ENCODE measurements at places on chromosomes 1 and 21.

GRCh38 chr1:151039521-151039920 is 3.1 kb downstream of the BNIPL start:
- DNase-seq = no peak

GRCh38 chr1:108064255-108064654 is 99.3 kb upstream of the VAV3 start:
- no peak for DNase-seq

DNA sequence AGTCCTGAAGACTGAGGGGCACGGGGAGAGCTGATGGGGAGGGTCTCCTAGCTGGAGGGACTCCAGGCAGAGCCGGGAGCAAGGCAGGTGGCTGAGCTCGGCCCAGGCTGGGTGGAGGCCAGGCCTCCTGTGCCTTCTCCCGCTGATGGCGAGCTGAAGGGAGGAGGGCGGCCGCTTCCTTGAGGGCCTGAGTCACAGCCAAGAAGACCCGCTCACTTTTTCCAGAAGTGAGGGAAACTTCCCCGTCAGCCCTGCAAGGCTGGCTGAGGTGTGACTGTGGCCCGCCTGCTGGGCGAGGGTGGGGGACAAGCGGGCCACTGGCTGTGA is 1.7 kb upstream of the VWA1 start:
- DNase-seq = peak; percentile 68

GRCh38 chr1:92655197-92655801 is 129.6 kb downstream of the EVI5 start:
- no peak for DNase-seq

GRCh38 chr1:153220606-153221303 is 3.4 kb downstream of the PRR9 start:
- no peak for DNase-seq

- no peak for DNase-seq
Observed at GRCh38 chr21:36540700-36541099, 60.8 kb upstream of the CLDN14 start.

DNA sequence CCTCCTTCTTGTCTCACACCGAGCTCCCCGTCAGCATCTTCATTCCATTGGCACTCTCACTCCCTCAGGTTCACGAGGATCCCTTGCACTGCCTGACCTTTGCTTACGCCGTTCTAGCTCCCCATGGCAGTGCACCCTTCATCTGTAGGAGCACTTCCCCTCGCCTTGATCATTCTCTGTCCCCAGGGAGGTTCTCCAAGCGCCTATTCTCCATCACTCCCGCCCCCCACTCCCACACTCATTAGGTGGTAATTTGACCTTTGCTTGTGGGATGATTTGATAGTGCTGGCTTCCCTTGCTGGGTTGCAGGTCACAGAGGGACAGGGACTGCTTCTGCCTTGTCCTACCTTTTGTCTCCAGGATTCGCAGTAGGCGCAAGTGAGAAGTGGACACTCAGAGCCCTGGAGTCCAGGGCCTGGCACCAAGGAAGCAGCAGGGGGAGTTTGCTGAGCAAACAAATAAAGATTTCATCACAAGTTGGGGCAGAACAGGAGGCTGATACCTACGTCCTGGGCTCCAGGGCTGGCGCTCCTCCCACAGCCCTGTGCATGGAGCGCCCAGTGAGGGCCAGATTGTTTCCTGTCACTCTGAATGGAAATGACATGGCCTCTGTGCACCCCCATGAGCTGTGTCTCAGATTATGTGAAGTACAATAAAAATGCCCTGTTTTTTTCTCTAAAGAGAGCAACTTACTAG is 82.0 kb upstream of the RUNX3 start:
- no peak for DNase-seq

- DNase-seq = no peak
Observed at GRCh38 chr1:7334475-7335035, 436.5 kb upstream of the VAMP3 start.

DNA sequence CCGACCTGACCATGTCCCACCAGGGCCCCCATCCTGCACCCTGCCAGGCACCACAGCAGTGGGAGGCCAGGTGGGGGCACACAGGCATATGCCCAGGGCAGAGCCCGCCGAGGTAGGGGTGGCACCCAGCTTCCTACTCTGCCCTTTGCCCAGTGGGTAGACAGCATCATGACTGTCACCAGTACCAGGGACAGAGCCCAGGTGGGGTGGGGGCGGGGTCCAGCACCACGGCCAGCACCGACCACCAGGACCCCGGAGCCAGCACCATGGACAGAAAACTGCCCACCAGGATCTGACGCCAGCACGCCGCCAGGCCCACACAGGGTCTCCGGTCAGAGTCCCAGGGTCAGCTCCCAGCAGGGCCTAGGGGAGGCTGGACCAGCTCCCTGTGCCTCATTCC is 3.8 kb downstream of the TAS1R3 start:
- no peak for DNase-seq

GRCh38 chr1:155191904-155192303 is 15.8 kb downstream of the THBS3 start:
- DNase-seq = no peak

DNA sequence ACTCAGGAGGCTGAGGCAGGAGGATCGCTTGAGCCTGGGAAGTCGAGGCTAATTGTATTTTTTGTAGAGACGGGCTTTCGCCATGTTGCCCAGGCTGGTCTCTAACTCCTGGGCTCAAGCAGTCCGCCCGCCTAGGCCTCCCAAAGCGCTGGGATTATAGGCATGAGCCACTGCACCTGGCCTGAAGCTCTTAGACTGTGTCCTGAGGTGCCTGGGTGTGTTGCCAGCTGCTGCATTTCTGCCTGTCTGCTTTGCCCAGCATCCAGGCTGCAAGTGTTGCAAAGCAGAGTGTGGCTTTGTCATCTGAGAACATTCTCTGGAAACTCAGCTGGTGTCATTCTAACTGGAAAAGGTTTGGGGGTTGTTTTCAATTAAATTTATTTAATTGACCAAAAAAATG is 105.0 kb downstream of the HUNK start:
- DNase-seq = no peak

GRCh38 chr1:230273141-230273710 is 152.9 kb downstream of the PGBD5 start:
- DNase-seq = no peak

DNA sequence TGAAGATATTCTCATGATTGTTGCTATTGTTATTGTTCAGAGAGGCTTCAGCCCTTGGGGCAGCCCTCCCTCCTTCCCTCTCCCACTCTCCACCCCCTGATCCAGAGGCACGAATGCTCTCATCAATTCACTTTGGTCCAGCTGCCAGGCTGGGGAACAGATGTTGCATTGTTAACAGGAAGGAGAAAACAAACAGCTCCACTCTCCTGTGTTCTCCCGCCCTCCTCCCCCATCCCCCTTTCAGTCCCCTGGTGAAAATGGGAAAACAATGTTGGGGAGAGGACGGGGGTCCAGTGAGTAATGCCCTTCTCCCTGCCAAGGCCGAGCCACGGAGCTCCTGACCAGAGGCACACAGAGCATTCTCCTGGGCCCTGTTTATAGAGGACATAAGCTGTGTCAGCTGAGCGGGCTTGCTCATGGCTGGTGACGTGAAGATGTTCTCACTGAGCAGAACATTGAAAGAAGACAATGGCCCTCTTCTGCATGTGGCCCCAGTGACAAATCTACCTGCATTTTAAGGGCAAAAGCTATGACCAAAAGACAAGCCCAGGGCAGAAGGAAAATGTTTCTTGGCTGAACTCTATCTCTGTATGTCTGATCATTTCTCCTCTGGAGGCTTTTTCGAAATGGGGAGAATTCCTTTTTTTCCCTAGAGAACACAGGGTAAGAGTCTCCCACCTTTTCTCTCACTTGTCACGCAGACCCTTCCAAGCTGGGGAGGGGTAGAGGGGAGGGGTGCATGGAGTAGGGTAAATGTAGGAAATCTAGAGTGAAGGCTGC is 111.7 kb downstream of the GLUL start:
- peak; percentile 79 for DNase-seq

DNA sequence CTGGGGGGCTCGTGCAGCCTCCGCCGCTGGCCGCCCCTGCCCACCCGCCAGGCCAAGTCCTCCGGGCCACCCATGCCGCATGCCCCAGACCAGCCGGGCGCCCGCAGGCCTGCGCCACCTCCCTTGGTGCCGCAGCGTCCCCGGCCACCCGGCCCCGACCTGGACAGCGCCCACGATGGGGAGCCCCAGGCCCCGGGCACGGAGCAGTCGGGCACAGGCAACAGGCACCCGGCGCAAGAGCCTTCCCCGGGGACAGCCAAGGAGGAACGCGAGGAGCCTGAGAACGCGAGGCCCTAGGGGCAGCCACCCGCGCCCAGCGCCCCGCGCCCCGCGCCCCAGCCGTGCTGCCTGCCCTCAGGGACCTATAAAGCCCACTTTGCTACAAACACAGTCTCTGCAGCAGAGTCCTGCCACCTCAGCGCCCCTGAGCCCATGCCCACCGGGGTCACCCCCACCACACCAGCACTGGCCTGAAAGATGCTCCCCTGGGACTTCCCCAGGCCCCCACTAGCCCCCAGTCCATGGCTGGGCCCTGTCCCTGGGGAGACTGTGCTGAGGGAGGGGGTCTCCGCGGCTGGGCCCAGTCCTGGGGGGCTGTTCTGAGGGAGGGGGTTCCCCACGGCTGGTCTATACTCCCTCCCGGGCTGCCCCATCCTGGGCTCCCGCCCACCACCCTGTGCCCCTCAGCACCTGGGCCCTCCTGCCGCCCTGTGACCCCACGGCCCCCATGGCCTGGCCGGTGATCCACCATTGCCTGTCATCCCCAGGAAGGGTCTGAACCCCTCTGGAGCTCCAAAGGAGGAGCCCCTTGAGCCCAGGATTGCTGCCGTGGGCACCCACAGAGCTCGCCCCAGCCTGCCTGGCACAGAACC is 8.6 kb downstream of the TNFRSF18 start:
- DNase-seq = peak; percentile 12

GRCh38 chr1:33018112-33018511 is 18.6 kb downstream of the AK2 start:
- DNase-seq = no peak

GRCh38 chr1:6700853-6701436 is 671 bp downstream of the DNAJC11 start:
- peak; percentile 49 for DNase-seq

DNA sequence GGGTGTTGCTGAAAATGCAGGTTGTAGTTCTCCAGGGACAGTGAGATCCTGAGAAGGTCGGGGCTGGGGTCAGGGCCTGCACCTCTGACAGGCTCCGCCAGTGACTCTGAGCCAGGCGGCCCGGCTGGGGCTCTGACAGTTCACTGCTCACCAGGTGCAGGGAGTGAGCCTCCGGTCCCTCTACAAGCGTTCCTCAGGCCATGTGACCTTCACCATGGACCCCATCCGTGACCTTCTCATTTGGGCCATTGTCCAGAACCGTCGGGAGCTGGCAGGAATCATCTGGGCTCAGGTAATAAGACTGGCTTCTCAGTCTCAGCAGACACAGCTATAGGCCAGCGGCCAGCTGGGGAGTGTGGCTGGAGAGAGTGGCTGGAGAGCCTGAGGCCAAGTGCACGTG is 41.8 kb downstream of the TRPM2 start:
- no peak for DNase-seq

DNA sequence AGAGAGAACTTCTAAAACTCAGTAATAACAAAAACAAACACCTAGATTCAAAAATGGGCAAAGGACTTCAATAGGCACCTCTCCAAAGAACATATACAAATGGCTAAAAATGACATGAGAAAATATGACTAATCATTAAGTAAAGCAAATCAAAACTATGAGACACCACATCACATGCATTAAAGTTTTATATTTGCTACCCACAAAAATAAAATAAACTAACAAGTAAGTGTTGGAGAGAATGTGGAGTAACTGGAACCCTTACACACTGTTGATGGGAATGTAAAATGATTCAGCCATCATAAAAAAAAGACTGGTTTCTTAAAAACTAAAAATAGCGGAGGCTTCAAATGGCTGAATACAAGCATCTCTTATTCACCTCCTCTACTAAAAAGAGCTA is 262.1 kb upstream of the PKN2 start:
- DNase-seq = no peak

- DNase-seq = no peak
Observed at GRCh38 chr1:234515411-234515810, 36.4 kb upstream of the TARBP1 start.

DNA sequence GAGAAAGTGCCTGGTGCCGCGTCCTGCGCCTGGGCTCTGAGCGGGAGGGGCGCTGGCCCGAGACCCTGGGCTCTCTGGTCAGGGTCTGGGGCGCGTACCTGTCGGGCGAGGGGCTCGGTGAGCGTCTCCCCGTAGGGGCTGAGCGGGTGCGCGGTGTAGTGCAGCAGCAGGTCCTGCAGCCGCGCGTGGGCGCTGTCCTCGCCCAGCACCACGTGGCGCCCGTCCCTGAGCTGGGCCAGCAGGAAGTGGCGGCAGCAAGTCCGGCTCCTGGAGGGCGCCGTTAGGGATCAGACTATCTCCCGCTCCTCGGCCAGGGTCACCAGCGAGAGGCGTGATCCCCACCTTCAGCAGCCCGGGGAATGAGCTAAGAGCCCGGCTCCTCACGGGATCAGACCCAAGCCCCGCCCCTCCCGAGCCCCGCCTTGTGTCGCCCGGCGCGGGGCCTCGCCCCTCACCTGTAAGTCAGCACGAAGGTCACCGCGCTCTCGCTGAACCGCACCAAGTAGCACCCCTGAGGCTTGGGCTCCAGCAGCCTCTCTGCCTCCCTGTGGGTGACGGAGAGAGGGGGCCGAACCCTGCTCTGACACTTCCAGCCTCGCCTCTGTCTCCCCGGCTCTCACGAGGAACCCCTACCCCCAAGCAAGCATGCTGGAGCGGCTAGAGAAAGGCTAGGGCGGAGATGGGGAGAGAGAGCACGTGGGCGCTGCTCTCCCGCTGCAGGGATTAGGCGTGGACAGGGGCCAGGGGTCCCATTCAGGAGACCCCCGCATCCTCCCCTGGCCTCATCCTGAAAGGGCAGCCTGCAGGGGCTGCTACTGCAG is 2.7 kb downstream of the SH2D2A start:
- DNase-seq = peak; percentile 70

DNA sequence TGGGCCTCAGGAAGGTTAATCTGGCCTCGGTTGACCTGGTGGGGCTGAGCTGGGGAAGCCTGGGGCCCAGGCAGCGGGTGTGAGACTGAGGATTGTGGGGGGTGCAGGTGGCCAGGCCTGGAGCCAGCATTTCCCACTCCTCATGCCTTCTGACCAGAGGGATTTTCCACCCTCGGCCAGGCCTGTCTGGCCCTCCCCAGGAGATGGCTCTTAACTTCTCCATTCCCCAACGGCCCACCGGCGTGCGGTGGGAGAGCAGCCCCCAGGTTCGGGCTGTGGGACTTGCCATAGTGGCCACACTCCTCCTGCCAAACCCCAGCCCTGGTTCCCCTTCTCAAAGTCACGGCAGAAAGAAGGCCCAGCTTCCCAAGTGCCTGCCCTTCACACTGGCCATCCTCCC is 126.5 kb upstream of the RUNX3 start:
- DNase-seq = no peak

- no peak for DNase-seq
Observed at GRCh38 chr1:45647248-45648021, 23.6 kb upstream of the CCDC17 start.

DNA sequence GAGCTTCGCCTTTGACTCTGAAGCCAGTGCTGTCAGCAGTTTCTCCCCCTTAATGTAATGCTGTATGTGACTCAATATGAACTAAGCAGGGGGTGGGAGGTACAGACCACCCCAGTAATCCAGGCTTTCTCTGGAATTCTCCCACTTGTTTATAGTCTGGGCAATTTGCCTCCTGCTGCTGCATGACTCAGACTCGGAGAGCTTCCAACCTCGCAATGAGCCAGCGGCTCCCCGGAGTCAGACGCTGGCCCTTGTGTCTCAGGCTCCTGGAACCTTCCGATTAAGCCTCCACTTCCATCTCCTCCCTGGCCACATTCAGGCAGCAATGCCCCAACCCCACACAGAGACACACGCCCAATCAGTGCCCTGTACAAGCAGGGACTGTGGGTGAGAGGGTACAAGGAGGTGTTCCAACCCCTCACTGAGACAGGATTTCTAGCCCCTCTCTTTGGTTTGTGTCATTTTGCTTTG is 471.7 kb upstream of the VAMP3 start:
- DNase-seq = no peak

All from glutamatergic neuron (in vitro differentiated cells).